ENCODE measurements at places on chromosomes 2 and 18.

DNA sequence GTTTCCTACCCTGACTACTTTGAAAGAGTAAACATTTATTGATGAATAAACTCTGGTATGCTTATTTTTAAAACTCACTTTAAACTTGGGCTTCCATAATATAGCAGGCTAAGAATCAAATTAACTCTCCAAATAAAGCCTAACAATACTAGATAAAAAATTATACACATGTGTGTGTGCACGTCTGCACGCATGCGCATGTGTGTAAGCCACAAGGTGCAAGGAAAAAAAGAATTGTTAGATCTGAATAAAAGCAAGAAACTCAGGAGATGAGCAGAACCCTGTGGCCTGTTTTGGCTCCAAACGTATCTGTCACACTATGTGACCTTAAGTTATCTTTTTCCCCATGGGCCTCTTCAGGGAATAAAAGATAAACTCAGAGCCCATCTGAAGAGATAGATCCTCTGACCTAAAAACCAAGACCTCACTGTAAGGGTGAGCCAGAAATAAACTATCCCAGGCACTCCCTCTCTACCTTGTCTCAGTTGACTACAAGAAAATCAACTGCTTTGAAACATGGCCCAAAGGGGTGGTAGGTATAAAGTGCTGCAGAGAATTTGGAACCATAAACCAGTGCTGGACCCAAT, 6.3 kb downstream of the HDHD2 start:
- DNase-seq, result no peak

GRCh38 chr2:205280596-205281236, 401.6 kb upstream of the NRP2 start:
- DNase-seq, result no peak

GRCh38 chr2:158357122-158357521, 99.4 kb downstream of the CCDC148 start:
- no peak for DNase-seq

DNA sequence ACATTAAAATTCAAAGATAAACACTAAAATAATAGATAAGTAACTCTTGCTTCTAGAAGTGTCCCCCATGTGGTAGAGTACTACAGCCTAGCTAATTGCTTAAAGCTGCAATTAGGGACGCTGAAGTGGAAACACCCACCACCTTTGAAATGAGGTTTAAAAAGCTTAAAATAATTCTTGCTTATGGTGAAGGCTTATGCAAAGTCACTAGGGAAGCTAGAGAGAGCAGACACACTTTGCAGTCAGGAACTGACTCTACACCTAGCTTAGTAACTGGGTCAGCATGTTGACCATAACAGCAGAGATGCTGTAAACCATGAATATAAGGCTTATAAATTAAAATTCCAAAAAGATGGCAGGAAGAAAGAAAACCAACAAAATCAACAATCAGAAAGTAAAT, 65.4 kb upstream of the DSG1 start:
- DNase-seq, result no peak

DNA sequence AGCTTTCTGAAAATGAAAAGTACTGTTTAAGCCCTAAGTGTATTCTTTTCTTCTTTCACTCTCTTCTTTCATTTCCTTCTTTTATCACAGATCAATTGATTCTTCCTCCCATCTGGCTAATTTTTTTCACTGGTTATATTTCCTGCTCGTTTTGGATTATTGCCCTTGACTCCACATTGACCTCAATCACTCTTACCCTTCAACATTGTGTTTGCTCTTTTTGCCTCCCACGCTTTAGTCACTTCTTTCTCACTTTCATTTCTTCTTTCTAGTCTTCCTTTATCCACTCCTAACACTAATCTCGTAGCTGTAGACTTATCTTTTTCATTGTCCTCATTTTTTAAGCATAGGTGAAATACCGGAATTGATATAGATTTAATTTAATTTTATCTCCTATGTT, 320.3 kb upstream of the VRK2 start:
- DNase-seq, result no peak

DNA sequence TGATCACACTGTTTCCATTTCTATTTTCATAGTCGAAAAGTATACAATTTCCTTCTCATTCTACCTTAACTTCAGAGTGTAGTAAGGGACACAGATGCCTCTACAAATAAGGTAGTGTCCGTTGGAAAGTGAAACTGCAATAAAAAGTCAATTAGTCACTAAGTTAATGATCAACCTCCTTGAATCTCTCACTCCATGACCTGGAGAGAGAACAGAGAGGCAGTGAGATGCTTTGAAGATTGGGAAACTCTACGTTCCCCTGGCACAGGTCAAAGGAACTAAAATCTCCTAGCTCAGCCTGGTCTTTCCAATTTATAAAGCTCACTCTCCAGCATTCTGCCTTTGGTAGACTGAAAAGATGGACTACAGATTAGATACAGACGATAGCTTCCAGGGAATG, 153.8 kb upstream of the ACAA2 start:
- no peak for DNase-seq

GRCh38 chr2:129902731-129903585, 76.5 kb upstream of the RAB6C start:
- no peak for DNase-seq

- DNase-seq, result no peak
Observed at GRCh38 chr2:161983866-161984265, 90.1 kb downstream of the DPP4 start.

- DNase-seq, result no peak
Observed at GRCh38 chr2:107398683-107399082, 428.0 kb upstream of the RGPD4 start.

GRCh38 chr2:180980943-180981911, 822 bp downstream of the UBE2E3 start:
- no peak for DNase-seq

GRCh38 chr2:227785293-227785692, 28.3 kb upstream of the CCL20 start:
- DNase-seq, result no peak

DNA sequence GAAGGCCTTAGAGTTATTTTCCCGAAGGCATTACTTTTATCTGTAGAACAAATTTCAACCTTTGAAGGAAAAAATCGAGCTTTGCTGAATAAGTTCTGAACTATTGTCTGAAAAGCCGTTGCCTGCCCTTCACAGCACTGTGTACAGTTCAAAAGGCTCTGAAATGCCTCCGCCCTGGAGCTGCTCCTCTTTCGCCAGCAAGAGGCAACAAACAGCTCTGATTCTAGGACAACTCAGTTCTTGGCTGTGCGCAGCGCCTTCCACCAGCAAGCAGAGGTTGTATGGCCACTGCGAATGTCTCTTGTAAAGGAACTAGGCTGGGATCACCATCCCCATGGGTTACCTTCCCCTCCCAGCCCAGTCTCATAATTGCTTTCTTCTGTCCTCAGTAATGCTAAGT, 308.5 kb downstream of the GBX2 start:
- no peak for DNase-seq

DNA sequence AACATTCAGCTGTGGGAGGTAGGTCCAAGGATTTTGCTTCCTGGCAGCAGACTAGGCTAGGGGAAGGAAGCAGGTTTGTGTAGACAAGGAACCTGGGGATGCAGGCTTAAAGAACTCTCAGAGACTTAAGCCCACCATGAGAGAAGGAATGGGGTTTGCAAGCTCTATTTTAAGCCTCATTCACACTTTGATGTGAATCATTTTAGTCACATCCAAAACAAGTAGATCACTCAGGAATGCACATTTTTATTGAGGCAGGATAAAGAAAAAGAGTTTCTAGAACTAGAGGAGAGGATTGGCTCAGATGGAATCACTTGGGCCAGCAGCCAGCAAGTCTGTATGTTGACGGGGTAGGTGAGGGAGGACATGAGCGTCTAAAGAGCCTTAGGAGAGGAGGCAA, 3.3 kb upstream of the NAPG start:
- no peak for DNase-seq

DNA sequence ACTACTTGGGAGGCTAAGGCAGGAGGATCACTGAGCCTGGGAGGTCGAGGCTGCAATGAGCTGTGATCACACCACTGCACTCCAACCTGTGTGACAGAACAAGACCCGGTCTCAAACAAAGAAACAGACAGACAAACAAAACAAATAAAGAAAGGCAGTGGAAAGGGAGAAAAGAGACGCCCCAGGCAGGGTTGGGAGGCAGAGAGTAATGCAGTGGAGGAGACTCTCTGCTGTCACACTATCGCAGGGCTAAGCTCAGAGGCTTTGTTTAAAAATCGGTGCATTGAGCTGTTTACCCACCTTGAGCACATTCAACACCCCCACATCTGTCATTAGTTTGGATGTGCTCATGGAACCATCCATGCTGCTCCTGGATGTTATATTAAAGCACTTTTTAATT, 84.2 kb upstream of the RMP24 start:
- DNase-seq, result no peak

DNA sequence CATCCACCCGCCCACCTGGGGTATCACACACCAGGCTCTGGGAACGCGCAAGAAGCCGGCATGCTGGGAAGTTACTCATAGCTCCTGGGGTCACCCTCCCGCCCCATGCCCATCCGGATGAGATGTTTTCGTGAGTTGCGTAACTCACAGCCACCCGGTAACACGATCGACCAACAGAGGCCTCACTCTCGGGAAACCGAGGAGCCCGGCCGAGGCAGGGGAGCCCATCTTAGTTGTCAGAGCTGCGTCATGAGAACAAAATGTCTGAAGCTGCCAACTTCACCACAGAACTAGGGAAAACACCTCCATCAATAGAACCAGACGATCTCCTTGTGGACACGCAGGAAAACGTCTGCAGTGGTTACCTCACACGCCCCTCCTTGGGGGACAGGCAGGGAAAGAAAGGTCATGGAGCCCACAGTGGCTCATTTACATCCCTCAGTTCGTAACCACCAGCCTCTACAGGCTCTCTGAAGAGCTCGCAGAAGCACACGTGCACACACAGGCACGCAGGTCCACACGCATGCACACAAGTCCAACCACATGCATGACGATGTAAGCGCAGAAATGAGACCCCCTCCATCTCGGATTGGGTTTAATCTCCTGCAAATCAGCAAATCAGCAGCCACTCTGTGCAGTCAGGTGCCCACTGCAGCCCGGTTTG, 26.2 kb downstream of the ADI1 start:
- DNase-seq, result no peak

Measured in effector CD4-positive, alpha-beta T cell (primary cell).